ENCODE measurements at places on chromosomes 3 and 15.
A peak's percentile ranks its signal among the peaks of the same experiment; 100 is the strongest.

DNA sequence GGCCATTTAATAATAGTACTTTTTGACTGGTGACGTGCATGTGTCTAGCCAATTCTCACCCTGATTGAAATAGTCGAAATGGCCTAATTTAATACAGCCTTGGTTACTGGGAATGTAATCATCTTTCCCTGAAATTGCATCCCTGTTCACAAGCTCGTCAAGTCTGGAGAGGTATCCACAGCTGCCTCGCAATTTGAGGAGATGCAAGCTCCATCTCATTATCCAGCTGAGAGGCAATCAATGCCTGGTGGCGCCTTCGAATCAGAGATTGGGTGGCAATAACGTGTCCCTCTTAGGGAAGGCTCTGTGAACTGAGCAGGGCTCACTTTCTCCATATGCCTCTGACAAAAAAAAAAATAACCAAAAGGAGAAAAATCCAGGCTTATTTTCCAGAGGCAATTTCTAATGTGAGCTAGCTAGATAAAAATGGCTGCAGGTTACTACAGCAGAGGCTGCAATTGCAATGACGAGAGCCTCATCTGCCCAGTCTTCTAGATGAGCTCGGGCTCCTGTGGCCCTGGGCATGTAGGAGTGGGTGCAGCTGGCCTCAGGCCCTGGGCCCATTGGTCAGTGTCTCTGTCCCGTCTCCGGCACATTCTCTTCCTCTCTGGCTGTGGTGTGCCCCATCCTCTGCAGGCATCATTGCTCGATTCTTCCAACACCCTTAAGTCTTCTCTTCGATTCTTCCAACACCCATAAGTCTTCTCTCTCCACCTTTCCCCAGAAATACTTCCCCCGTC is 487.5 kb downstream of the GABRG3 start:
- no peak for DNase-seq

DNA sequence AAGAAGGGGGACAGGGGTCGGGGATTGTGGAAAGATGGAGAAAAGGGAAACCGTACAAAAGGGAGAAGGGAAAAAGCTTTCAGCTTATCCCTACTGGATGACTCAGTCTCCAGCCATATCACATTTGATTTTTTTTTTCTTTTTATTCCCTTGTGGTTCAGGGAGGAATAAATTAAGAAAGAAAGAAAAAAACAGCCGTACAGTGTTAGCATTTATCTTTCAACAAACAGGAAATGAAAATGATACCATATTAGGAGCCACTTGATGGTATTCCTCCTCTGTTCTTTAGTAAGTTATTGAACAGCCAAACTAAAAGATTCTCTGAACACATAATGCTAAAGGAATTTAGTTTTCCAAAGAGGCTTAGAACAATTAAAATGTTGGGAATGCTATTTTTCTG is 594.4 kb downstream of the FOXP1 start:
- no peak for DNase-seq

DNA sequence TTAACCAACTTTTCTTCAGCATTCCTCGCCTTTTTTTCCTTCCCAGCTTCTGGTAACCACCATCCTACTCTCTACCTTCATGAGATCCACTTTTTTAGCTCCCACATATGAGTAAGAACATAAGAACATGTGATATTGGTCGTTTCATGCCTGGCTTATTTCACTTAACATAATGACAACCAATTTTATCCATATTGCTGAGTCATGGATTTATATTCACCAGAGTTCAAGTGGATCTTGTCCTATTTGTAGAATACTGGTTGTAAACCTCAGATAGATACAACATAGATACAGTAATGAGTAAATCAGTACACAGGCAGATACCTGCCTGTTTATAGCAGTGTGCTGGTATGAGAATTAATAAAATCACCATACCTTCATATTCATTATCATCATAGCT is 412.0 kb upstream of the RBMS3 start:
- DNase-seq, result no peak

DNA sequence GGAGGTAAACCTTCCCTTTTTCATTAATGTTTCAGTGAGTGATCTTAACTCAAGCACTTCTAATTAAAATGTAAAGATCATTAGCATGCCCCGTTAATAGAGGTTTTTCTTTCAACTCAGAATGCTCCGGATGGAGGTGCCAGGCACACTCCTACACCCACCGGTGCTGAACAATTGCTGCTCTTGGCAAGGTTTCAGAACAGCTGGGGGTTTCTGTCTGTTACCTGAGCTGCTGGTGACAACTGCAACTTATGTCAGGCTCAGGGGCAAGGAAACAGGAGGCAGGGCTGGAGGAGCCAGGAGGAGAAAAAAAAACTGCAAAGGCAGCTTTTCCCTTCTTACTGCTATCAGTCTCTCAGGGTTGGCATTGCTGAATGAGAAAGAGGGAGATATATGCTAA is 250.1 kb downstream of the DIPK2A start:
- DNase-seq, result no peak

DNA sequence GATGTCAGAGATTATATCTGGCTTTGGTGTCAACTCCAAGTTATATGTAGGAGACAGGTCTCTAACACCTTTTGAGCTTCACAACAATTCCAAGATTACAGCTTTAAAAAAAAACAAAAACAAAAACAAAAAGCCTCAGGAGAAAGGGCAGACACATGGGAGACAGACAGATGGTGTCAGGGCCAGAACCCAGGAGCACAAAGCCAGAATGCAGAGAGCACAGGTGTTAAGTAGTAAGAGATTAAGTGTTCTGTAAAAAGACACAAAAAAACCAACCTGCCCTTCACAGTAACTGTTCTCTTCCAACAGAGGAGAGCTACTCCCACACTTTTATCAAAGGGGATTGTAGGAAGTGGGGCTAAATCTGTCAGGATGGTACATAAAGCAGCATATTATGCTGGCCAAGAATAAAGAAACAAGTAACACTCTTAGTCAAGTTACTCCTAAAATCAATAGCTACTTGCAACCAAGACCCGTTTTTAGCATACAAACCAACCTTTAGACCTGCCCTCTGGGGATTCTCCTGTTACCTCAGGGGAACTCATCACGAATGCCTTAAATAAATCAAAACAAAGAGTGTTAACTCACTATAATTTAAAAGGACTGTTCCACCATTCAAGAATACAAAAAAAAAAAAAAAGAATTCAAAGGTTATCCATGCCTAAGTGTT is 5.9 kb downstream of the CPEB1 start:
- DNase-seq, result no peak

GRCh38 chr15:101242160-101242998 is 9.5 kb downstream of the CHSY1 start:
- DNase-seq, result peak; percentile 87

- DNase-seq, result no peak
Measured at GRCh38 chr3:54940971-54941370, 13.1 kb upstream of the LRTM1 start.

GRCh38 chr3:99418209-99418635 is 220.2 kb upstream of the COL8A1 start:
- no peak for DNase-seq

DNA sequence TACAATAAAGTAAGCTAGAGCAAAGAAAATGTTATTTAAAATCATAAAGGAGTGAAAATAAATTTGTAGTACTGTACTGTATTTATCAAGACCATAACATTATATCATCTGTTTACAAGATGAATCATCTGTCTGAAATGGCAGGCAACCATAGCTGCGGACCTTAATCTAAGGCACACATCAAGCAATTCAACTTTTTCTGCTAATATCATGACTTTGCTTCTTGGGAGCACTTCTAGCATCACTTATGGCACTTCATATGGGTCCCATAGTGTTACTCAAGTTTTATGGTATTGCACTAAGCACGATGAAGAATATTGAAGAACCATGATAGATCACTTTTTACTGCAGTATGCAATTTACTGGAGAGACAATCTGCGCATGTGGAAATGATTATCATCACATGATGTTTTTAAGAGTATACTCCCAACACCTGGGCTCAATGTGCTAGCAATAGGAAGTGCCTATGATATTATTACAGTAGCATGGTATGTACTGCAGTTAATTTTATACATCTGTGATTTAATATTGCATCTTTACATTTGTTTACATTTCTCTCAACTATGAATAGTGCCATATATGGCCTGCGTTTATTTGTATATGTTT is 137.7 kb upstream of the NECTIN3 start:
- no peak for DNase-seq

- DNase-seq, result no peak
Measured at GRCh38 chr3:156825795-156826143, 384 bp upstream of the LEKR1 start.

GRCh38 chr15:81133782-81134461 is at the start of gene CFAP161:
Gene CFAP161 (plus strand): TSS chr15:81134270. CDS start chr15:81134330, 60 bp downstream.
- DNase-seq, result no peak

- DNase-seq, result no peak
Measured at GRCh38 chr3:79339846-79340245, 428.0 kb downstream of the ROBO1 start.

- no peak for DNase-seq
Measured at GRCh38 chr3:155792532-155792931, 13.5 kb downstream of the C3orf33 start.

DNA sequence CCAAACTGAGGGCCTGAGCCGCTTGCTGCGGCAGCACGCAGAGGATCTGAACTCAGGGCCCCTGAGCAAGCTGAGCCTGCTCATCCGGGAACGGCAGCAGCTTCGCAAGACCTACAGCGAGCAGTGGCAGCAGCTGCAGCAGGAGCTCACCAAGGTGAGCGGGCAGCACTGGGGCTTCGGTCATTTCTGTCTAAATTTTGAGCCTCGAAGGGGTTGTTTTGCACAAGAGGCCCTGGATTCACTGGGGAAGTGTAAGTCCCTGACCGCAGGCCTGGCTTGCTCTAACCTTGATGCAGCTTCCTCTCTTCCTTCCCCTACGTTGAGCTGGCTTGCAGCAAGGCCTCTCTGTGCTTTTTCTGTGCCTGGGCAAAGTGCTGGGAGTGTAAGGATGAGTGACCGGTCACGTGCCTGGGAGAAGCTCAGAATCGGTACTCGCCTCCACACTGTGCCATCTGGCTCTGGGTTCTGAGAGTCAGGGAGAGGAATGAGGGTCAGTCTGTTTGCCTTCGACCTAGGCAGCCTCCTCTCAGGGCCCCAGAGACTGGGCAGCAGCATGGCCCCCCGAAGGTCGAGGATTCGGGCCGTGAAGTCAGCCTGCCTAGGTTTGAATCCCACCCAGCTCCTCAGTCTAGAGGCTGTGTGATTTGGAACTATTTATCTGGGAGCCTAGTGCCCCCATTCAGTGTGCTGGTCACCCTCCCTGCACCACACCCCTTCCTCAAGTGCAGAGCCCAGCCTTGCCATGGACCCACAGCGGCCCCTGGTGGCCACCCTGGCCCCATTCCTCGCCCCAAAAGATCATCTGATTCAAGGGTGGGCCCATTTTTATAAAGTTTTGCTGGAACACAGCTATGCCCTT is 1.4 kb downstream of the FES start:
- DNase-seq, result peak; percentile 68

- DNase-seq, result peak; percentile 94
Measured at GRCh38 chr15:37824717-37825382, 109.6 kb upstream of the TMCO5A start.

GRCh38 chr3:24300949-24301348 is 193.7 kb downstream of the THRB start:
- DNase-seq, result no peak

GRCh38 chr15:82855286-82856100 is 46.1 kb downstream of the WHAMM start:
- DNase-seq, result no peak

GRCh38 chr15:76865548-76865991 is 39.6 kb downstream of the SCAPER start:
- DNase-seq, result no peak

- no peak for DNase-seq
Measured at GRCh38 chr15:96201696-96202095, 128.8 kb upstream of the NR2F2 start.

GRCh38 chr3:78076379-78076778 is 1036.5 kb downstream of the ROBO2 start:
- no peak for DNase-seq

DNA sequence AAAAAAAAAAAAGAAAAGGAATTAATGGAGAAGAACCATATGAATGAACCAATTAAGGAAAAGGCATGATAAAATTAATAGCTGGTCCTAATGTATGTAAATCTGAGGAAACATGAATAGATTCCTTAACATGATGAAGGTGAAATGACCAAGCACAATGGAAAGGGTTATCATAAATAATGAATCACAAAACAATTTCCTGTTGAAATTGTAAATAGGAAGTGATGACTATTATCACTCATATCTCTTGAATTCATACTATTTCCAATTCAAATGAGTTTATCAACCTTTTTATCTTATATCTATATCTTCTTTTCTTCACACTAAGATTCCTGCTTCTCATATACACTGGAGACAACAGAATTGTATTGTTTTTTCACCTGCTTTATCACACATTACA is 32.0 kb downstream of the AADACL2 start:
- DNase-seq, result no peak

- no peak for DNase-seq
Measured at GRCh38 chr15:24835301-24835700, 119.5 kb upstream of the SNRPN start.

- no peak for DNase-seq
Measured at GRCh38 chr3:63492464-63492863, 160.0 kb upstream of the SNTN start.

GRCh38 chr3:59386165-59386564 is 336.3 kb upstream of the CFAP20DC start:
- DNase-seq, result no peak

DNA sequence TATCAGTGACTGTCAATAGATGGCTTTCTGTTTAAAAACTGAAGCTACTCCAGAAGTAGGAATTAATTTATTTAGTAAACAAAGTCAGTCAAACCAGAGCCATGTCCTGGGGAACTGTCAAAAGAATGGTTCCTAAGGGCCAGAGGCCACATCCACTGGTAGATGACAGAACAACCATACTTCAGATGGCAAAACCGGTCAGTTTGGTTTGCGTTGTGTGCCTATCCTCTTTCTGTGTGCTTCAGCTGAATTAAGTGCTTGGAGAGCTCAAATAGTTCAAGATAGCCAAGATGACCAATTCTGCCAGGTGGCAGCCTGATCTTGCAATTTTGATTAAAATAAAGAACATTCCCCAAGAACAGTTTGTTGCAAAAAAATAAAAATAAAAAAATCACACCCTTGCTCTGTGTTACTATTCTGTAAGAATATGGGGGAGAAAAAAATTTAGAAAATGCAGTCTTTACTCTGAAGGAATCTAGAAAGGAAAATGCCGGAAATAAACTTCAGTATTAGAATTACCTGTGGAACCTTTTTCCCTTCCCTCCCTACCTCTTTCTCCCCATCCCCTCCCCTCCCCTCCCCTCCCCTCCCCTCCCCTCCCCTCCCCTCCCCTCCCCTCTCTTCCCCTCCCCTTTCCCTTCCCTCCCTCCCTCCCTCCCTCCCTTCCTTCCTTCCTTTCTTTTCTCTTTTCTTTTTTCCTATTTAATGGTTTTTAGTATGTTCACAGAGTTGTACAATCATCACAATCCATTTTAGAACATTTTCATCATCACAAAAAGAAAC is 2.5 kb downstream of the MAP3K13 start:
- no peak for DNase-seq

DNA sequence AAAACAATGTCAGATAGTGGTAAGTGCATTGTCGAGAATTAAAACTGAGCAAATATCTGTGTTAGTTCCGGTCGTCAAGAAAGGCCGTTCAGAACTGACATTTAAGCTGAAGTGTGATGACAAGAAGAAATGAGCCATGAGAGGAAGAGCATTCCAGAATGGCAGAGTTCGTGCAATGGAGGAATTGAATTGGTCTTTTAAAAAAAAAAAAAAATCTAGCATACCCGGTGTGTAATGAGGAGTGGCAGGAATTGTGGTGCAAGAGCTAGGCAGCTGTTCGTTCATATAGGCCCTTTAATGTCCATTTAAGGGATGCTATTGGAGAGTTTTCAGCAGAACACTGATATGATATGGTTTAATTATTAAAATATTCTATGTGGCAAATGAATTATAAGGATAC is 2.6 kb upstream of the GBE1 start:
- no peak for DNase-seq

GRCh38 chr3:45037720-45038455 is 11.8 kb downstream of the CLEC3B start:
- DNase-seq, result peak; percentile 89
